ENCODE measurements at places on chromosomes 2 and 18.

DNA sequence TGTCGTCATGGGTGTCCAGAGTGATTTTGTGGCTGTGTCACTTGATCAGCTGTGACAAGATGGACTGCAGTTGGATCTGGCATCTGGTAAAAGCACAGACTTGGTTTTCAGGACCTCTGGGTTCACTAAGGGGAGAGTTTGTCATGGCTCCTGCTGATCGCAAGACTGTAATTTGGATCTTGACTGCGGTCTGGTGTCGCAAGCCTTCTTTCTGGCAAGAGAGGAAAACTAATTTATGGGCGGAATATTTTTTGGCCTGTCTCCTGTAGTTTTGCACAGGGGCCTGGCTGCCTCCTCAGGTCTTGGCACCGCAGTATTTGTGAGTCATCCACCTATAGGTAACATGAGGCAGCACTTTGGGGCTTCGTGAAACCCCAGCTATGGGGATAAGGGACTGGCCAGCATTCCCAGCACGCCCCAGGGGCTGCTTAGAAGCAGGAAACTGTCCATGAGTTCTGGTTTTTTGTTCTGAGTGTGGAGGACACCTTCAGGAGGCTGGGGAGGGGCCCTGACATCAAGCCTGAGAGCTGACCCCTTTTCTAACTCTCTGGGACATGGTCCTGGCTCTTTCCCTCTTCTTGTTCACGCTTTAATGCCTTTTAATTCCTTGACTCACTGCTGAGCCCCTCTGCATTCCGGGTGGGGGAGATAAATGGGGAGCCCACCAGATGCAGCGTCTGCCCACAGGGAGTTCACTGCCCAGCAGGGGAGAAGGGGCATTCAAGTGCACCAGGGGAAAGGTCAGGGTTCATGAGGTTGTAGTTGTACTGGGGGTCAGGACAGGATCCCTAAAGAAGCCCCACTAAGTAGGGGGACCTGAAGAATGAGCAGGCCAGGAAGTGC lies 12.2 kb downstream of the SH3BP4 start:
- no peak for DNase-seq

DNA sequence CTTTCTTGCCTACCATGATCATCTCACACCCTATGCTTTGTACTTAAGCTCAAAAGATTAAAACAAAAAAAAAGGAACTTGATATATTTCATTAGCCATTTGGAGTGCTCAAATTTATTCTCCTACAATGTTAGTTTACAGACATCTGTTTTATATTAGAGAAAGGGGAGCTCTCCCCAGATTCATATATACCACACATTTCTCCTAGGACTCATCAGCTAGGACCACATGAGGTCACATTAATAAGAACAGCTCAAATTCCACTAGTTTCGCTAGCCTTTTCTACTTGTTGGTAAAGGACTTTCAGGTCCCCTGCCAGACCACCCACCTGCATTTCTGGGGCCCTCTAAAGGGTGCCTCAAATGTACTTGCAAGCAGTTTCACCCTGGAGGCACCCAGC lies 151.2 kb upstream of the MMADHC start:
- no peak for DNase-seq

DNA sequence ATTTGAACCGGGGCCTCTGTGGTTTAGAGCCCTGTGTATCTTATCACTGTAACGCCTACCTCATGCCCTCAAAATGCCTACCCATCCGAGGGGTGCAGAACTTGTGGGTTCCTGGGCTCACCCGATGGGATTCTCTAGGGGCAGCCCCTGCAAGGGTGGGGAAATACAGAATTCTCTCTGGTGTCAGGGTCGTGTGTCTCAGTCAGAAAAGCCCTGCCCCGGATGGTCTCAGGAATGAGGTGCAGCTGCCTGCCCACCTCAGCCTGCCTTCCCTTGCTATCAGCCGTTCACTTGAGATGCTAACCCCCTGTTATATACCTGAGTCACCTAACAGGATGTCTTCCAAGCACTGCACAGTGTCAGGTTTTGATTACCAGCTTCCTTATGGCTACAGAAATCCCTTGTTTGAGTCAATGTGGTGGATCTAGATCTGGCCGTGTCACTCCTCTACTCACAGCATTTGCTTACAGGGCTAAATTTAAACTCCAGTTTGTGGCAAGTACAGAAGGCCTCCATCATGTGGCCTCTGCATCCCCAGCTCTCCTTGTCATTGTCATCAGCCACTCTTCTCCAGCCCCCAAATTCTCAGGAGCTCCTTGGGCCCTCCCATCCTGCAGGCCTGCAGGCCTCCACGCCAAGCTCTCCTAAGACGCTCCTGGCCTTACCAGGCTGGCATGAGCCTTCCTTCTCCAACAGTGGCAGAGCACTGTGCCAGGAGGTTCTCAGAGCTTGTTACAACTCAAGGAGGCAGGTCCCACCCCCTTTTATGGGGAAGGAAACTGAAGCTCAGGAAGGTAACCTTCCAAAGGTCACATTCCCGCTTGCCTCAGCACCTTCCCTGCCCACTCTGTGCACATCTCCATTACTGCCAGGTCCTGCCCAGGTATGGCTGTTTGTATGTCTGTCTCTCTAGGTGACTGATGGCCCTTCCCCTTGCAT lies 14.3 kb upstream of the MAP3K2 start:
- DNase-seq, result no peak

DNA sequence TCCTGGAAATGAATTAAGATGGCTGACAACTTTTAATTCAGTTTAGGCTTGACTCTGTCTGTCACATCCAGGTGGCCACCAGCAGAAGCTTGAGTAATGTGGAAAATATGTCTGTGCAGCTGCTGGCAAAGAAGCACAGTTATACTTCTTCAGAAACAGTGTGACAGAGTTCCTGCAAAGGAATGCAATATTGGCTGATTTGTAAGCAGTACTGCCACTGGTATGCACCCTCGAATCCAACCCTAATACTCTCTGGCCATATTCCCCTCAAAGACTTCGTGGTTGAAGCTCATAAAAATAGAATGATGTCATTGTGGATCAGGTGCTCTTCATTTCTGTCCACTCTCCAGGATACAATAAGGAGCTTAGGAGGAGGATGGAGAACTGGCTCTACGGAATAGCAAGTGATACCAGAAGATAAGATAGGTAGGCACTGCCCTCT lies 86.2 kb downstream of the METTL8 start:
- DNase-seq, result no peak

- DNase-seq, result peak; percentile 80
Measured at GRCh38 chr2:218396688-218397462, 2.8 kb upstream of the CTDSP1 start.

GRCh38 chr18:60555625-60556024 lies 183.1 kb upstream of the MC4R start:
- no peak for DNase-seq

GRCh38 chr2:206378835-206379234 lies 64.5 kb upstream of the ADAM23 start:
- no peak for DNase-seq

- DNase-seq, result no peak
Measured at GRCh38 chr2:44920751-44921150, 20.8 kb upstream of the SIX3 start.

- DNase-seq, result no peak
Measured at GRCh38 chr2:53636596-53636995, 131.0 kb upstream of the CHAC2 start.

GRCh38 chr2:45241061-45241561 lies 231.9 kb upstream of the SIX2 start:
- no peak for DNase-seq

GRCh38 chr2:159124441-159124911 lies 156.0 kb downstream of the TANC1 start:
- peak; percentile 82 for DNase-seq

DNA sequence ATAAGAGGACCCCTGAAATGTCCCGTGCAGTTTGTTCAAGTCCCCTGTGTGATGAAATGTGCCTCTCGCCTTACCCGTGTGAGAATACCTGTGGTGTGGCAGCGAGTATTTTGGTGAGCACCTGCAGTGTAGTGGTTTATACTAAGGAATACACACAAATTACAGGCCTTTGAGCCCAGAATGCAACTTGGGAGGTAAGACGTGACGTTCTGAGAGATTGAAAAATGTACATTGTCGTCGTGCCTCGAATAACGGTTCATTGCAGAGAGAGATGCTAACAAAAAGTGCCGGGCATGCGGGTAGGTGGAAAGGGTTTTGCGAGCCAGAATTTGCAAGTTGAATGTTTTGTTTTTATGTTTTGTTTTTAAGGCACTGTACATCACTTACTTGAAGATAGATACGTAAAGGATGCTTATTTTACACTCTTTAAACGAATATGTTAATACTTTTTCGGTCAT lies 867 bp downstream of the RBBP8 start:
- peak; percentile 86 for DNase-seq

- DNase-seq, result no peak
Measured at GRCh38 chr2:216339456-216340279, 32.6 kb downstream of the MARCHF4 start.

DNA sequence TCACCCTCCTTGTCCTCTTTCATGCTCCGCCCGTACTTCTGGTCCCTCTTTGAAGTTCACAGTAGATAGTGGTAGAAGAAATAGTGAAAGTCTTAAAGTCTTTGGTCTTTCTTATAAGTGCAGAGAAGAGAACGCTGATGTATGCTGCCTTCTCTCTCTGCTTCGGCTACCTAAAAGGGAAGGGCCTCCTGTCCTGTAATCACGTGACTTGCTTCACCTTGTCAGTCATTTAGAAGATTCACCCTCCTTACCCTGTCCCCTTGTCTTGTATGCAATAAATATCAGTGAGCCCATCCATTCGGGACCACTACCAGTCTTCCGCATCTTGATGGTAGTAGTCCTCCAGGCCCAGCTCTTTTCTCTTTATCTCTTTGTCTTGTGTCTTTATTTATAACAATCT lies 144.6 kb downstream of the ARL4C start:
- DNase-seq, result no peak

- no peak for DNase-seq
Measured at GRCh38 chr18:51813740-51814139, 526.3 kb upstream of the DCC start.

GRCh38 chr2:68287580-68288441 lies 31.9 kb downstream of the CNRIP1 start:
- DNase-seq, result peak; percentile 88

DNA sequence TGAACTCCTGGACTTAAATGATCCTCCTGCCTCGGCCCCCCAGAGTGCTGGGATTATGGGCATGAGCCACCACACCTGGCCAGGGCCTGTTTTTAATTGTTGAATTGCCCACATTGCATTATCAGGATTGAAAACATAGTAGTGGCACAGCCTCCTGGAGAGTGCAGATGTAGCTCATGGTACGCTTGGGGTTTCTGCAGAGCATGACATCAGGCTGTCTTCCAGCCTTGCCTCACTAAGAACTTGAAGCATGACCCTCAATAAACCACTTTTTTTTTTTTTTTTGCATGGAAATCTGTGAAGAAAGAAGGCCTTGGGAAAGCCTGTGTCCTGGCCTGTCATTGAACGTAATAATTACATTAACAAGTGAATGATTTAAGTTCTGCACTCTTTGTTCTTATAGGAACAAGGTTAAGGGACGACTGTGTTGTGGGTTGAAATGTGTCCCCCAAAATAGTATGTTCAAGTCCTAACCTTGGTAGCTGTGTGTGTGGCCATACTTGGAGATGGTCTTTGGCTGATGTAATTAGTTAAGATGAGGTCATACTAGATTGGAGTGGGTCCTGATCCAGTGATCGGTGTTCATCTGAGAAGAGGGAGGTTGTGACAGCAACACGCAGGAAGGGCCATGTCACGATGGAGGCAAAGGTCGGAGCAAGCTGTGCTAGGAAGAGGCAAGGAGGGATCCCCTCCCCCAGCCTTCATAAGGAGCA lies 90.2 kb downstream of the AGAP1 start:
- no peak for DNase-seq

DNA sequence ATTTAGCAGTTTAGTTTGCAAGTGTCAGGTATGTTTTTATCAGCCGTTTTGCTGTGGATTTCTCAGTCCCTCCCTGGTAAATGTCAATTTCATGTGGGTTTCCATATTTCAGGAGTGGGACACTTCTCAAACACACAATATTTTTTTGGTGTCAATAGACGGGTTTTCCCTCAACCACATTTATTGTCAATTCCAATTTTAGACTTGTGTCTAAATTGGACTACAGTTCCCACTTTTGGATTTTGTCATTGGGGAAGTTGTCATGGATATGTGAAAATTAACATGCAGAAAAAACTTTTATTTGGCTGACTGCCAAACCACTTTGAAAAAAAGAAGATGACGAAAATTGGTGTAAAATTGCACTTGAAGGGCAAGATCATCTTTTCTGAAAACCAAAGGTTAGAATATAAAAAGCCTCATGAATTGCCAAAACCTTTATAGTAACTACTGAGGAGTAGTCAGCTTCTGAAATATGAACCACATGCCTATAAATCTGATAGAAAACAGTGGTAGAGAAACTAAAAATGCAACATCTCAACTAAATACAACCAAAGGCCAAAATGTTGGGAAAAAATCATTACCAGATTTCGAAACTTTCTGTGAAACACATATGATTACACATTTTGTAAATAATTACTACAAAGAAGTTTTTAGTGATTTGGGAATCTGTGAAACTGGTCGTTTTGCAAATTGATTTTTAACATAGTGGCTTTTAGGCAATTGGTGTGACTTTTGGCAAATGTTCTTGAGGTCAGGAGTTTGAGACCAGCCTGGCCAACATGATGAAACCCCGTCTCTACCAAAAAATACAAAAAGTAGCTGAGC lies 106.4 kb downstream of the BCL2L11 start:
- DNase-seq, result peak; percentile 60

- DNase-seq, result no peak
Measured at GRCh38 chr2:134375935-134376334, 122.1 kb downstream of the MGAT5 start.

DNA sequence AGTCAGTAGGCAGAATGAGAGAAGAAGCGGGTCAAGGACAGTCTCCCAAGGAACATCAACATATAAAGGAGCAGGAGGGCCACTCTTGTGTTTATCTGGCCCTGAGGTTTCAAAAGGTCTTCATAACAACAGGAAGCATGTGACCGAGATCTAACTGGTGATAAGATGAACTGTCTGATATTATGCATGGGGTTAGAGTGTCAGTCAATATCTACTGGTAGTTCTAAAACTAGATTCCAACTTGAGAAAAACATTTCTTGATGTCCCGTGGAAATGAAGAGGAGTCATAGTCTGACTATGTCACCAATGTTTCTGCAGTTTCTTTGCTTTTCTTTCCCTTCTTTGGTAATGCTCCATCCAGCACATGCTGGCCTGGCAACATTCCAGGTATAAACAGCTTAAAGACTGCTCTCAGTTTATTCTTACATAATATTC lies 77.5 kb upstream of the ITPRID2 start:
- peak; percentile 18 for DNase-seq

GRCh38 chr2:36798724-36799123 lies 102.2 kb downstream of the VIT start:
- DNase-seq, result no peak

- DNase-seq, result no peak
Measured at GRCh38 chr2:81984969-81985637, 1680.6 kb upstream of the LRRTM1 start.

- no peak for DNase-seq
Measured at GRCh38 chr2:152520759-152521158, 185.8 kb downstream of the FMNL2 start.

- DNase-seq, result peak; percentile 36
Measured at GRCh38 chr2:195029804-195030654, 627.0 kb upstream of the SLC39A10 start.

- no peak for DNase-seq
Measured at GRCh38 chr2:3940661-3941060, 237.3 kb downstream of the DCDC2C start.

Measured in OCI-M1 (cell line).